ENCODE measurements at places on chromosomes 1 and 21. TPM values are rescaled to one million over a fixed set of nuclear protein-coding genes. Genes with fewer than 3 reads are reported as not detected.
A peak's percentile ranks its signal among the peaks of the same experiment; 100 is the strongest.

- no peak for DNase-seq
These were observed 22.5 kb upstream of the ZNF648 start for GRCh38 chr1:182083851-182084486.

GRCh38 chr1:44707959-44708831 lies 22.8 kb downstream of the RNU5D-1 start:
- DNase-seq = peak; percentile 56

DNA sequence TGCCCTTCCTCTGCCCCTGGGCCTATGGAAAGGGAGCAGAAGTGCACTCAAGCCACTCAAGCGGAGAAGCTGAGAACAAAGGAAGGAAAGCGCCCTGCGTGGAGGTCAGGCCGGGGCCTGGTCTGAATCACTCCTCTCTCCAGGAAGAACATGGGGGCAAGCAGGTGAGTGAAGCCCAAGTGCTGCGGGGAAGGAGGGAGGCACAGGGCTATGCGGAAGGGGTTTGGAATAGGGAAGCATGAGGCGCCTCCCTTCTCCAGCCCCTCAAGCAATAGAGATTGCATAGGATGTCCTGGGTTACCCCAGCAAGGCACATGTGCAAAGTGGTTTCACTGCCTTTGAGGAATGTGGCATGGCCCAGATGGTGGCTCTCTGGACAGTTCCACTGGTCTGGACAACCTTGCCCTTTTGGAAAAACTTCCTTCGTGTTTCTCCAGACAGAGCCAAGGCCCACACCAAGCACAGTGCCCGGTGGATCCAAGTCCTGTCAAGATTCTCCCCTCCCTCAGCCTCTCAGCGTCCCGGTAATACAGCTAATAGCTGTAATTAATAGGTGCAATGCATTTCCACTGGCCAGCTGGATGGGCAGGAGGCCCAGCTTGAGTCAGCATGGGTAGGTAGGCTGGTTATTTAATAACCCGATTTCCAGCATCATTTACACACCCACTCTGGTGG lies 13.7 kb downstream of the BLACAT1 start:
- DNase-seq = no peak

TTF2 gene
- polyA plus RNA-seq = 5.3 TPM

GRCh38 chr1:205009670-205010069 lies 33.3 kb upstream of the CNTN2 start:
- DNase-seq = no peak

DNA sequence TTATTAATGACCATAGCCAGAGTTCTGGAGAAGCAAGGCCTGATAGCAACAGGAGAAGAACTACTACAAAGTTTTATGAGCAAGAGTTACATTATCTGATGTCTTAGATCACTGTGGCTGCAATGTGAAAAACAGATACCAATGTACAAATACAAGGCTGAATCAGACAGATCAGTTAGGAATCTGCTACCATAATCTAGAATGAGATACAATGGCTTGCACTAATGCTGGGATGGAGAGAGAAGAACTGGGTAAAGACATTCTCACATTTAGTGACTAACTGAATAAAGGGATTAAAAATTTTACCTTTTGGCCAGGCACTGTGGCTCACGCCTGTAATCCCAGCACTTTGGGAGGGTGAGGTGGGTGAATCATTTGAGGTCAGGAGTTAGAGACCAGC lies 41.3 kb downstream of the ARID4B start:
- DNase-seq = no peak
